Urothelium cell line (cell line): ENCODE measurements at places on chromosomes 7 and 10.

GRCh38 chr7:47034180-47034579, 547.7 kb downstream of the TNS3 start:
- DNase-seq = no peak

- peak; percentile 31 for DNase-seq
These were observed 153.2 kb upstream of the FZD8 start for GRCh38 chr10:35795131-35795824.

DNA sequence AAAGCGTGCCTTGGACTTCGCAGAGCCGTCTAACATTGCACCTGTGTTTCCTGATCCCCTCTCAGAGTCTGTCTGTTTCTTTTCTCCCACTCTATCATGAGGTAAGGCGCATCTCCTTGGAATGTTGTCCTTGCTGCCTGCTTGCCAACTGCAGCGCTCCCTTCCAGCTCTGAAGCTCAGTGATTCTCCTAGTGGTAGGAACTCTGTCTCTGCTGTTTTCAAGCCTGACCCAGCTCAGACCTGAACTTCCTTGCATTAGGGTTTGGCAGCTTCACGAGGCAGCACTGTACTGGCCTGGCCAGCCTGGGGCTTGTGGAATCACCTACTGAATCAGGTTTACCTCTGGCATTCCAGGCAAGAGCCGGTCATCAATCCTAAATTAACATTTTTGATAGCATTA, 123.9 kb downstream of the CREB5 start:
- peak; percentile 56 for DNase-seq

- no peak for DNase-seq
These were observed 5.6 kb downstream of the TPK1 start for GRCh38 chr7:144830024-144830785.

GRCh38 chr7:104074529-104074928, 85.1 kb upstream of the RELN start:
- DNase-seq = no peak

- no peak for DNase-seq
These were observed 13.8 kb upstream of the KDM7A start for GRCh38 chr7:140190588-140190987.

DNA sequence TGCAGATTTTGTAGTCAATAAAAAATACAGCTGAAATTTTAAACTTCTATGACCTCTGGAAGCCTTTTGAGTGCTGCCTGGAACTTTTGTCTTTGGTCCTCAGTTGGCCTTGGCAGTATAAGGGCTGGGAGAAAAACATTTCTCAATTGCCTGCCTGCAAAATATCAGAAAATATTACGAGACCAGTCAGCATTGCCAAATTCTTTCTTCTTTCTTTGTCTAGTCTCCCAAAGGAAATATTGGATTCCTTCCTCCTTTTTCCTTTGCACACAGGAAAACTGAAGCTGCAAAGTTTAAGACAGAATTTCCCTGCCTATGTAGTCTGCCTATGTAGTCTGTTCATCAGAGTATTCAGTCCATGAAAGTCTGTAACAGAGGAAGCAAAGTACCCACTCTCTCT, 95.9 kb downstream of the CHRM2 start:
- DNase-seq = no peak

- DNase-seq = no peak
These were observed 175.5 kb upstream of the MYO3A start for GRCh38 chr10:25758511-25758910.

- no peak for DNase-seq
These were observed 493.6 kb downstream of the RPS24 start for GRCh38 chr10:78527296-78527695.

- no peak for DNase-seq
These were observed 153.0 kb downstream of the ATE1 start for GRCh38 chr10:121774813-121775212.

GRCh38 chr7:19677180-19677579, 31.7 kb downstream of the POLR1F start:
- DNase-seq = no peak

- peak; percentile 99 for DNase-seq
These were observed at the start of gene ZFAND4 for GRCh38 chr10:45672181-45673073. ZFAND4 (minus strand) TSS chr10:45672772; CDS start chr10:45663725, 9,047 bp downstream.

DNA sequence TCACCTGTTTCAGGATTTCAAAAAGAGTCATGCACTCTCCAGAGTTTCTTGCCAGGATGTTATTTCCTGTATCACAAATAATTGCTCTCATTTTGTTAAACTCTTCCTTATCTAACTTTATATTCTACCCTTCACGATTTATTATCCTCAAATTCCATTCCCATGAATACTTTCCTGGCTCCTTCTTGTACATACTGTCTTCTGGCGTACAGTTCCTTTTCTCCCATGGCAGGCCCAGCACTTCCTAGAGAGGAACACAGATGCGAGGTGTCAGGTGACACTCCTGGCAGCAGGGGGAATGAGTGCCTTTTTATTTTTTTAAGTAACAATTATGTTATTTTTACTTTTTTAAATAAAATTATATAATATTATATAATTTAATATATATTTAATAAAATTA, 411.9 kb downstream of the TFEC start:
- peak; percentile 2 for DNase-seq

DNA sequence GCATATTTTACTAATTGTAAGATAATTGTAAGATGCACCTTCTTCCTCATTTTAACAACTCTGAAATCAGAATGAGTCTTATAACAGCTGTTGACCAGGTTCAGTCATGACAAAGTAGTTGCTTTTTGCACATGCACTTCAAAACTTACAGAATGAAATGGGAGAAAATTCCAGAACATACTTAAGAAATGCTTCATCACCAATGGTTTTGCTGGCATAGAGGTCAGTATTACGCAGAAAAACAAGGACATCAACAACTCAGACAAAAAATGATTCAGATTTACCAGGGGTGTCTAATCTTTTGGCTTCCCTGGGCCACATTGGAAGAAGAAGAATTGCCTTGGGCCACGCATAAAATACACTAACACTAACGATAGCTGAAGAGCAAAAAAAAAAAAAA, 13.3 kb downstream of the COL28A1 start:
- no peak for DNase-seq

GRCh38 chr10:51815723-51816122, 116.3 kb upstream of the CSTF2T start:
- no peak for DNase-seq

DNA sequence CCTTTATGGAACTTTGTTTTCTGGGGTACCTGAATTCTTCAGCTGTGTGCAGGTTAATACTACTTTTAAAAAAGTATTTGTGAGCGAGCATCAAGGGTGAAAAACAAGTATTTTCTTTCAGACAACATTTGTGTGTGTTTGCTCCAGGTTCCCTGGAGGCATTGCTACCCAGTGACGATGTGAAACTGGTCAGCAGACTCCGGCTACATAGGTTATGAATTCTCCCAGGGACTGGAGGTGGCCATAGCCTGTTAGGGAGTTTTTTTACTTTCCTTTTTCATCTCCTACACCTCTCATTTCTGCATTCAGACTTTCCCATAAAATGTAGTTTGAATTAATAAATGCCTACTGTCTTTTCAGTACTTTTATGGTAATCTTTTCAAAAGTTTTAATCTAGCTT, 7.6 kb downstream of the AKR1D1 start:
- no peak for DNase-seq

GRCh38 chr10:122054048-122055025, 65.4 kb downstream of the TACC2 start:
- no peak for DNase-seq

DNA sequence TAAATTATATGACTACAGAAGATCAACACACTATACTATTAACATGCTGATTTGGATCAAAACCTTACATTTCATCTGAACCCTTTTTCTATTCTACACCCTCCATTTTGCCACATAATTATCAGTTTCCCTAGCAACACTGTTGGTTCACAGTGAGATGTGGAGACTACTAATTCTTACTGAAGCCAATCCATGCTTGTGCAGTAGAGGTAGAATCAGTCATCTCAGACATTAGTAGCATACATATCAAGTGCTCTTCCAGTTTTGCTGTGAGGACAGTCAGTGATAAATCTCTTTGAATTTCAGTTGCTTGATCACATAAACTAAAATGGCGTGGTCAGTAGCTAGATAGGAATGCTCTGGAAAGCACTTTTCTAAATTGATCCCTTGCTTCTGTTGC, 70.3 kb downstream of the PON1 start:
- DNase-seq = no peak

GRCh38 chr10:20622531-20623211, 274.4 kb downstream of the NEBL start:
- peak; percentile 19 for DNase-seq

- DNase-seq = no peak
These were observed 41.1 kb upstream of the CABCOCO1 start for GRCh38 chr10:61621605-61622051.

GRCh38 chr10:78231939-78232338, 198.3 kb downstream of the RPS24 start:
- no peak for DNase-seq

GRCh38 chr7:157490465-157490912, 153.7 kb downstream of the DNAJB6 start:
- DNase-seq = peak; percentile 42

- DNase-seq = no peak
These were observed 59.1 kb downstream of the GATA3 start for GRCh38 chr10:8113616-8114015.

DNA sequence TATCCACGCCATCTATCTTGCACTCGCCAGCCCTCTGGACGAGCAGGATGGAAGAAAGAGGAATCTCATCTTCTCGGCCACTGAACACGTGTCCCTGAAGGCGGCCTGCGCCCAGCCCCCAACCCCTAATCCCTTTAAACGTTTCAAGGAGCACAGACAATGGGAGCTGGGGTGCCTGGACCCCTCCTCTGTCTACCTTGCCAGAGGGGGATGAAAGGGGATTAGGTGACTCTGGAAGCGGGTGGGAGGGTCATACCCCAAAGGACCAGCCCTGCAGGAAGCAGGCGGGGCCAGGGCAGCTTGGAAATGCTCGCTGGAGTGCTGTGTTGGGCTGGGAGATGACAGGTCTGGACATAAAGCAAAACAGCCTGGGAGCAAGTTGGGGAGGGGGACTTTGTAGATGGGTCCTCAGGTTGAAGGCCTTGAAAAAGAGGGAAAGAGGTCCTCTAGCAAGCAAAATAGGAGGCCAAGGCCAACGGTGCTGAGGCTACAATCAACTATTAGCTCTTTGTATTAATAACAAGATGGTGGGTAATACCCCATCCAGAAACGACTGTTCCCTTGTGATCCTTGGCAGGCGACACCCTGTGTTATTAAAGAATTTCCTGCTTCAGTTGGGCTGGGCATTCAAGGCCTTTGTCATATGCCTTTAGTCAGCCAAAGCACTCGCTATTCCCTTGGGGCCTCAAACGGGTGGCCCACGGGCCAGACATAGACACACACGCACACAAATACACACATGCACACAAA, 126.5 kb upstream of the UNC5B start:
- DNase-seq = peak; percentile 2

DNA sequence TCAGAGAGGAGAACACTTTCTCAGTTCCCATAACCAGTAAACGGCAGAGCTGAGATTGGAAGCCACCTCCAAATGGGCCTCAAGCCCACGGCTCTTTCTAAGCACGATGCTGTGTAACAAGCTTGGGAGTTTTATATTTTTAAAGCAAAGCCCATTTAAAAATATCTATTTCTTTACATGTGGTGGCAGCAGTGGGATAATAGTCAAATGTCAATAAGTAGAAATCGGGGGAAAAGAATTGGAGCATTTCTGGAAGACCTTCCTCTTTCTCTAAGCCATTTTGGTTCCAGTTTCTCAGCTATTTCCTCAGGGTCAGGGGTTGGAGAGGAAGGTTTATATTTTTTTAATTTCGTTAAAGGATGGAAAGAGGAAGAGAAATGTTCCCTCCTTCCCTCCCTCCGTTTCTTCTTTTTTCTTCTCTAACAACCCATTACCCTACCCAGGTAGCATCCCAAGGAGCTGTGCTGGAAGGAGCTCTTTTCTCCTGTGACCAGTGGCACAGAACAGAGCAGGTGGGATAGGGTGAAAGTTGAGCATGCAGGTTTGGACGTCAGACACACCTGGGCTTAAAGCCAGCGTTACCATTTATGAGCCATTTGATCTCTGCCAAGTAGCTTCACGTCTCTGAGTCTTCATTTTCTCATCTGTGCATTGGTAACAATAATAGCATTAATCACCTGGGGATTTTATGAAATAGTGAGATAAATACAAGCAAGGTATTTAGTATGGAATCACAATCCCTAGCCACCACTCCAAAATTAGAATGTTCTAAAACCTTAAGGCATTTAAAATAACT, 515.7 kb downstream of the RPS24 start:
- no peak for DNase-seq

GRCh38 chr7:41063116-41063515, 639.8 kb downstream of the INHBA start:
- no peak for DNase-seq
